Stimulated activated CD4-positive, alpha-beta T cell treated with anti-CD3 and anti-CD28 coated beads, TNF-alpha, amount 100 ng/mL, for 1 hour (primary cell): ENCODE measurements at places on chromosomes 12 and 14.

DNA sequence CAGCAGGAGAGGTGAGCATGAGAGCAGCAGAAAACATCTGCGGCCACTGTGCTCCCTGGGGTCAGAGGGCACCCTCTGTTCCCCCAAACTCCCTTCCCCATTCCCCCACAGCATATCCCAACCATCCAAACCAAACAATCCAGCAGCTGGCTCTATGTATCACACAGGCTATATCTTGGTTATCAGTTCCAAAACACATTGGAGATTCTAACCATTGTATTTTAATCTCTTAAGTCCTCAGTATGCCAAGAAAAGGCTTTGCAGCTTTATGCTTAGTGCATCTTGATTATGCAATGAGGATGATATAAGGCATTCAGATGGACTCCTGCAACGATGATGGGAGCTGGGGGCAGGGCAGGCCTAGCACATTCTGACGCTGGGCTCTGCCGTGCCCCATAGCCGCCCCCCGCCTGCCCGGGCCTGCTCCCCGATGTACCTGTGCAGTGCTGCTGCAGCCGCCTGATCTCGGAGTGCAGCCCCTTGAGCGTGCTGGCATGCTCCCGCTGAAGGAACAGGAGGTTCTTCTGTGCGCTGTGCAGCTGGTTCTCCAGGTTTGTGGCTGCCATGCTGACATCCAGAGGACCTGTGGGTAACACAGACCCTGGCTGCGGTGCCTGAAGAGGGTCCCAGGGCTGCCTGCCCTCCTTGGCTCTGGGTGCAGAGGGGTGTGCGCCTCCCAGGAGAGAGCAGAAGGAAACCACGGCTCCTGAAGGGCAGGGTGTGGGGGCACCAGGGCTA is 29.6 kb downstream of the CCDC92 start:
- DNase-seq = no peak

GRCh38 chr14:56085471-56085870 is 32.7 kb upstream of the PELI2 start:
- no peak for DNase-seq

DNA sequence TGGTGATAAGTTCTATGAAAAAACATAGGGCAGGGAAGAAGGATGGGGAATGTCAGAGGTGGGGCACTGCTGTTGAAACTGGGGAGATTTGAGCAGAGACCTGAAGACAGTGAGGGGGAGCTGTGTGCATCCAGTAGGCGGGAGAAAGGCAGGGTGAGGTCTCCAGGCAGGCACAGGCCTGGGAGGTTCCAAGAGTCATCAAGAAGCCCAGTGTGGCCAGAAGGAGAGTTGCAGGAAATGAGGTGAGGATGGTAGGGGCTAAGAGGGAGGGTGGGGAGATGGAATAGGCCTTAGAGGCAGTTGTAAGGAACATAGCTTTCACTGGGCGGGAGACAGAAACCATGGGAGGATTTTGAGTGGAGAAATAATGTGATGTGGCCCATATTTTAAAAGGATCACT is 341.8 kb downstream of the GLT1D1 start:
- DNase-seq = no peak

DNA sequence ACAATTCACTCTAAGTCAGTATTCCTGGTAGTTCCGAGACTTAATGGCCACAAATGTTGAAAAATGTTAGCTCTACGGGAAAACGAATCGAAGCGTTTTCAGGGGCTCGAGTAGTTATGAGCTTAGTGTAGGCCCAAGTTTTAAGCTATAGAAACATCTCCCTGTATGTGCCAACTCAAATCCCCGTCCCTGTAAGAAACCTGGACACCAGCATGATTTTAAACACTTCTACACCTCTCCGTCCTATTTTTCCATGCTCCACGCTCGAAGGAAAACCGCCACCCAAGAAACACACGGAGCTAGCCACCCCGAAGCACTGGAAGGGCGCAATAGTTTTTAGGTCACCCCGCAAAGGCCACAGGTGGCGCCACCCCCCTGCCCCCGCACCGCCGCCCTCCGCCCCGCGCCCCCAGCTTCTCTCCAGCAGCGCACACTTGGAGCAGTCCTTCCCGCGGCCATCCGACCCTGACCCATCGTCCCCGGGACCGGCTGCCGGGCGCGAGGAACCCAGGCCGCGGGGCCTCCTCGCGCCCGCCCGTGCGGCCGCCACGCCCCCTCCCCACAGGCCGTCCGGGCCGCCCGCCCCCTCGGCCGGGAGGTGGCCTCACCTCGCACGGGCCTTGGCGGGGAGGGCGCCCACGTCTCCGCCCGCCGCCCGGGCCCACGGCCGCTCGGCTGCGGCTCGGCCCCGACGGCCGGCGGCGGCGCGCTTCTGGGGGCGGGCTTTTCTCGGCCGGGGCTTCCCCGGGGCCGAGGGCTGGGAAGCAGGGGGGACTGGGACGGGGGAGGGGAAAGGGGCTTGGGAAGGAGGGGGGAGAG is 522 bp downstream of the R3HDM2 start:
- no peak for DNase-seq

- DNase-seq = peak; percentile 11
Observed at GRCh38 chr12:123223241-123223668, 9.7 kb downstream of the MPHOSPH9 start.

GRCh38 chr12:75998292-75999063 is 33.1 kb downstream of the PHLDA1 start:
- DNase-seq = no peak

GRCh38 chr12:47739979-47740378 is 14.7 kb upstream of the ENDOU start:
- DNase-seq = no peak

DNA sequence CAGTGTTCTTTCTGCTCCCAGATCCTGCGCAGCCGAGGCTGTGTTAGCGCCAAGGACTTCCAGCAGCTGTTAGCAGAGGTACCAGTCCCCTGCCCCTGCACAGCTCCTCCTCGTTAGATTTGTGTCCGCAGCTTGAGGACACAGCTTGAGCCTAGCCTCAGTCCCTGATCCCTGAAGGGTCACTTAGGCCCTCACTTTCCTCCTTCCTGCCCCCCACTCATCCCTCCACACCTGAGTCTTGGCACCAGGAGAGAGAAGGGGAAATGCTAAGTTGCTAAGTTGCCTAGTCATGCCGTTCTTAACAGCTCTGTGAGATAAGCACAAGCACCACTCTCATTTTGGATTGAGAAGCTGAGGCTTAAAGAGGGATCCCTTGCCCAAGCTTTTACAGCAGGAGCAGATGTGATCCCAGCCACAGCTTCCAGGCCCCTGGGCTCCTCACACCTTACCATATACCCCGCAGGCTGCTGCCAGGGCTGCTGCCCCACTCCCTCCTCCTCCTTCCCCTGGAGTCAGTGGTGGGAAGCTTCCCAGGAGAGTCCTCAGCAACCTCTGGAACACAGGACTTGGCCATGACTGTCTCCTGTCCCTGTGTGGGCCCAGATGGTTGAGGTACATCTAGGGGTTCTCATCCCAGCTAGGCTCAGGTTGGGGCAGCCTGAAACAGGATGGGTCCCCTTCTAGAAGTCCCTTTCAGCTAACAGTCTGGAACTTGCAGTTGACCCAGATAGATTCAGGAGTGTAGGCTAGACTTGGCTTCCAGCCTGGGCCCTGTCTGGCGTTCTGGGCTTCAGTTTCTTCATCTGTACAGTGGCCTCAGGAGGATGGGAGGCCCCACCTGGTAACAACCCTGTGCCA is 975 bp downstream of the OGFOD2 start:
- DNase-seq = no peak

- no peak for DNase-seq
Observed at GRCh38 chr14:81170829-81171195, 49.9 kb downstream of the GTF2A1 start.

GRCh38 chr12:50659690-50660424 is 104.0 kb upstream of the ATF1 start:
- no peak for DNase-seq

- no peak for DNase-seq
Observed at GRCh38 chr12:91274916-91275315, 92.3 kb upstream of the DCN start.

DNA sequence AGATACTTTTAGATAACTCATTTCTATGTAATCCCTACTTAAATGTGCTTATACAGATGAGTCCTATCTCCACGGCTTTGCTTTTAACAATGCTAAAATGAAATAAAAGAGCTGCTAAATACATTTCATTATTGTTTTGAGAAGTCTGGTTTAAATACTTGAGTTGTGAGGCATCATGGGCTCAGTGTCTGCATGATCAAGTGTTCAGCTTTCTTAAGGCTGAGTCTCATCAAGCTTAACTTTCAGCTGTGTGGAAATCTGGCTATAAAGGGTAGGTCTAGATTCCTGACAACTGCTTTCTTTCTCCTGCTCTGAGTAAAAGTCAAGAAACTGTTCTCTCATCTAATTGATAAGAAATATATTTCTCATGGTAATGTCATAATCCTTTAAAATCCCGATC is 235.4 kb downstream of the FSCB start:
- no peak for DNase-seq
